ENCODE measurements at places on chromosomes 11 and 22.
A peak's percentile ranks its signal among the peaks of the same experiment; 100 is the strongest.

DNA sequence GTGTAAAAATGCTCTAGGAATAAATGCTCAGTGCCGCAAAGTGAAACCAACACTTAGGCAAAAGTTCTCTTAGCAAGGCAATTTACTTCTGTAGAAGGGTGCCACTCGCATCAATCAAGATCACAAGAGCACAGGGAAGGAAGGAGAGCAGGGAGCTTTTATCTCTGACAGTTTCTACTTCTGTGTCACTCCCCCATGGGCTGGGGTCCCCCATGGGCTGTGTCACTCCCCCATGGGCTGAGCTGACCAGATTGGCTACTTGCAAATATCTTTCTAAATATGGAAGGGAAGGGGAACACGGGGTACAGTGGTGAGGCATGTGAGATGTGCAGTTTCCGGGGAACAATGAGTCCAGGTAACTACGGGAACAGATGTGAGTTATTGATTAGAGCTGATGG lies 397 bp downstream of the OR52N2 start:
- no peak for DNase-seq

DNA sequence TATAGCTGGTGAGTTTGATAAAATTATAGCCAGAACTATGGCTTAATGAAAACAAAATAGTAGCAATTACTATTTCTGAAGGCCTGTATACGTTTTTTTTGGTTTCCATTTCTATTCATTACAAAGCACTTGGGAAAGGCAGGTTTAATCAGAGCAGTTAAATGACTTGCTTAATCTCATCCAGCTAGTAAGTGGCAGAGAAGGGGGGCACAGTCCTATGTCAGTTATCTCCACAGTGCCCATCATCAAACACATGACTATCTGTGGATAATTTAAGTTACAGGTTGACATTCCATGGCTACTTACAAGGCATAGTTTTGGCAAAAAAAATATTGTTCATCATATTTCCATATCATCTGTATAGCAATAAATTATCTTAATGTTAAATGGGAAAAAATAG lies 93.7 kb downstream of the PGR start:
- no peak for DNase-seq

DNA sequence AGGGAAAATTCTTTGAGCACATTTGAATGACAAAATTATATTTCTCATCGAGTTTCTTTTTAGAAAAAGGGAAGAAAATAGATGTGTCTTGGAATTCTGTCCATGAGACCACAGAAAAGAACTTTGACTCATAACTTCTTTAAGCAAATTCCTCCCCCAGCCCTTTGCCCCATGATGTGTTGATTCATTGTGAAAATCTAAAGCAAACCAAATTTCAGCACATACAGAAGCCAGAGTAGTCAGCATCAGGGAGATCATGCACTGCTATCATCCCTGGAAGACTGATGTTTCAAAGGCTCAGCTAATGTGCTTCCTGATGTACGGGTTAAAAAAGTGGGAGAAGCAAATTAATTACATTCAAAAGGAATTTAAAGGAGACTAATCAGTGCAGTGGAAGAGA lies 159.7 kb downstream of the FAT3 start:
- DNase-seq = no peak

GRCh38 chr22:39931251-39931650 lies 28.9 kb upstream of the TMA7B start:
- DNase-seq = no peak

GRCh38 chr11:36361472-36361871 lies 65.4 kb downstream of the PRR5L start:
- no peak for DNase-seq

- peak; percentile 89 for DNase-seq
These were observed 8.9 kb upstream of the PTPRJ start for GRCh38 chr11:47971501-47971900.

- DNase-seq = no peak
These were observed 41.0 kb downstream of the C11orf58 start for GRCh38 chr11:16779436-16779835.

GRCh38 chr22:28817919-28818859 lies 17.8 kb upstream of the XBP1 start:
- no peak for DNase-seq

- no peak for DNase-seq
These were observed 1.4 kb downstream of the FAM111A start for GRCh38 chr11:59144096-59144495.

GRCh38 chr22:30000566-30000965 lies 79.7 kb upstream of the HORMAD2 start:
- DNase-seq = no peak

- no peak for DNase-seq
These were observed 75.2 kb downstream of the DHCR7 start for GRCh38 chr11:71372693-71373657.

DNA sequence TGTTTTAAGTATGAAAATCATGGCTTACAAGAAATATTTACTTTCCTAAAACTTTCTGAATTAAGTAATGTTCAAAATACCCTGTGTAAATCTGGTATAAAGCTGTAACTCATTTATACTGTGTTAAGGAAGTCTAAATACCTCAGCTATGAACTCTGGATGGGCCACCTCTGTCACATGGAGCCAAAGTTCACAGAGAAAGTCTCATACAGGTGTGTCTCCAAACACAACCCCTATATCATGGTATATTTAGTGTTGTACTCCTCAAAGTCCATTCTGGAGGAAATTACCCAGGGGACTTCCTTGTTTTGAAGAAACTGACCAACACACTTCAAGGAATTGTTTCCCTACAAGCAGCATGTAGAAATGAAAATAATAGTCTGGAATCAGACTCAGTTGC lies 909.2 kb upstream of the TENM4 start:
- no peak for DNase-seq

- peak; percentile 74 for DNase-seq
These were observed 115.8 kb upstream of the THY1 start for GRCh38 chr11:119538753-119539152.

GRCh38 chr11:130908770-130909625 lies 7.3 kb downstream of the SNX19 start:
- peak; percentile 70 for DNase-seq

- no peak for DNase-seq
These were observed 12.6 kb downstream of the SLC43A1 start for GRCh38 chr11:57502870-57503269.

- DNase-seq = no peak
These were observed 10.3 kb upstream of the BIK start for GRCh38 chr22:43100225-43100624.

- DNase-seq = no peak
These were observed 113.6 kb upstream of the NNMT start for GRCh38 chr11:114182471-114183043.

DNA sequence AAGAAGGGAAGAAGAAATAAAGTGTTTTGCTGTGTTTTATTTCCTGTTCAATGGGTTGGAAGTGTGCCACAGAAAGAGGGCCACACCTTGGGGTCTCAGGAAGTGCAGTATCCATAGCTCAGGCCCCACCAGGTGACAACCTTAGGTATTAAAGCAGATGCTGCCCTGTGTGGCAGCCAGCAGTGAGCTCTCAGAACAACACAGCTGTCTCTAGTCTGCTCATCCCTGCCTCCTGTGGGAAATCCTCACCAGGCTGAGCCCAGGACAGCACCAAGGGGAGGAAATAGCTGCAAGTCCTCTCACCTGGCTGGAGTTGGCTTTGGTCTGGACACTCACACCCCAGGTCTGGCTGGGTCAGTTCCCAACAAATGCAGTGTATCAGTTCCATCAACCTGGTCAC lies 25.1 kb downstream of the ARL14EP start:
- no peak for DNase-seq

- no peak for DNase-seq
These were observed 2.9 kb downstream of the YDJC start for GRCh38 chr22:21626735-21627469.

DNA sequence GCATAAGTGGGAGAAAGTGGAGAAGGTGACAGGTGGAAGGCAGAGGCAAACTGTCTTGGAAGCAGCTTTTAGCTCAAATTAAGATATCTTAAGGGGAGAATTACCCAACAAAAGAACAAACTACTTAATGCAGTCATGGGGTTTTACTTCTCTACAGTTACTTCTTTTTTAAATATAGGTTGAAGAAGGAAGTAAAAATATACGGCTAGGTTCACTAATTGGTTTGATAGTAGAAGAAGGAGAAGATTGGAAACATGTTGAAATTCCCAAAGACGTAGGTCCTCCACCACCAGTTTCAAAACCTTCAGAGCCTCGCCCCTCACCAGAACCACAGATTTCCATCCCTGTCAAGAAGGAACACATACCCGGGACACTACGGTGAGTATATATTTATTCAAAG lies 40.8 kb downstream of the PDHX start:
- no peak for DNase-seq

- DNase-seq = no peak
These were observed 892 bp downstream of the GDPD5 start for GRCh38 chr11:75524665-75525432.

Measured in retinal pigment epithelial cell (primary cell).